RWPE2 (cell line): ENCODE measurements at places on chromosomes 12 and 14.
A peak's percentile ranks its signal among the peaks of the same experiment; 100 is the strongest.

GRCh38 chr12:84272324-84272723, 640.3 kb downstream of the SLC6A15 start:
- no peaks in the 10 kb centered on the region for H3K36me3 ChIP-seq
- no peaks in the 10 kb centered on the region for H3K27me3 ChIP-seq
- no peak overlapping the region for H3K27ac ChIP-seq
- no peaks in the 10 kb centered on the region for H3K4me1 ChIP-seq

GRCh38 chr14:54182419-54183045, 214.3 kb upstream of the CDKN3 start:
- no peak for DNase-seq
- H3K4me3 ChIP-seq, result no peak overlapping the region
- peak overlapping the region; percentile 82 for H3K27ac ChIP-seq
- no peaks in the 10 kb centered on the region for H3K36me3 ChIP-seq
- H3K27me3 ChIP-seq, result no peaks in the 10 kb centered on the region
- H3K4me1 ChIP-seq, result peaks cover 16% of the 10 kb centered on the region

GRCh38 chr14:38505973-38506249, 250.0 kb upstream of the CLEC14A start:
- H3K4me1 ChIP-seq, result no peaks in the 10 kb centered on the region
- no peak overlapping the region for H3K4me3 ChIP-seq
- H3K27me3 ChIP-seq, result no peaks in the 10 kb centered on the region
- DNase-seq, result no peak
- H3K36me3 ChIP-seq, result no peaks in the 10 kb centered on the region
- H3K27ac ChIP-seq, result no peak overlapping the region

DNA sequence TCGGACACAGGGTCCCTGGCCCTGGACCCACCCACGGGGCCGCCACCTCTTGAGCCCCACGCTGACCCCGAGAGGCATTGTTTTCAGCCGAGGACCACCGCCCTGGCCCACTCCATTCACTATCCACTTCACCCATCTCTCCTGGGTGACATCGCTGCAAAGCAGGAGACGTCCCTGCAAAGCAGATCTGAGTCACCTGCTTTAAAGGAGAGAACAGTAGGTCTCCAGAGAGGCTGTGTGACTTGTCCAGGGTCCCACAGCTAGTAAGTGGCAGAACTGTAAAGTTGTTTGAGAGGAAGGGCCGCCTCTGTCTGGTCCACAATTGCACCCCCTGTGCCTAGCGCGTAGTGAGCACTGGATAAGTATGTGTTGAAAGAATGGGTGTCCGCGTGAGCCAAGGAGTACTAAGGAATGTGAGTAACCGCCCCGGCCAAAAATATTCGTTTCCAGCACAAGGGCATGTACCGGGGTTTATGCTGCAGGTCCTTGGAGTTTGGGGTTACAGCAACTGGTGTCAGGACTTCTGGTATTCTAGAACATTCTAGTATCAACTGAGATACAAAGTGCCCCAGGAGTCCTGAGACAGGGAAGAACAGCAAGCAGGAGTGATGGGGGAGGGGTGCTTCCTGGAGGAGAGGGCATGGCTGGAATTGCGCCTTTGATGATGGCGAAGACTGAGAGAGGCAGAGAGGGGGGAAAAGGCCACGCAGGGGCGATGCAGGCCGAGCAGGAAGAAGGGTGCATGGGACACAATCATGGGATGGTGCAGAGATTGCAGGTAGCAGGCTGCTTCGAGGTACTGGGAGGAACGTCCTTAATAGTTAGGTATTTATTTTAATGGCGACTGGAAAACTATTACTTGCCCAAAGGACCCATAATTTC, 91.1 kb downstream of the SCARB1 start:
- no peak overlapping the region for H3K4me3 ChIP-seq
- H3K27ac ChIP-seq, result no peak overlapping the region
- no peak for DNase-seq
- H3K4me1 ChIP-seq, result peaks cover 6% of the 10 kb centered on the region
- H3K36me3 ChIP-seq, result no peaks in the 10 kb centered on the region
- H3K27me3 ChIP-seq, result no peaks in the 10 kb centered on the region

- no peaks in the 10 kb centered on the region for H3K27me3 ChIP-seq
- no peaks in the 10 kb centered on the region for H3K4me1 ChIP-seq
- peaks cover 10% of the 10 kb centered on the region for H3K36me3 ChIP-seq
- no peak for DNase-seq
- no peak overlapping the region for H3K27ac ChIP-seq
Measured at GRCh38 chr12:110355073-110355472, 48.4 kb downstream of the ANAPC7 start.

- no peaks in the 10 kb centered on the region for H3K36me3 ChIP-seq
- no peak overlapping the region for H3K27ac ChIP-seq
- H3K27me3 ChIP-seq, result peaks cover 38% of the 10 kb centered on the region
- H3K4me1 ChIP-seq, result no peaks in the 10 kb centered on the region
Measured at GRCh38 chr12:132343294-132344004, 14.1 kb upstream of the GALNT9 start.

DNA sequence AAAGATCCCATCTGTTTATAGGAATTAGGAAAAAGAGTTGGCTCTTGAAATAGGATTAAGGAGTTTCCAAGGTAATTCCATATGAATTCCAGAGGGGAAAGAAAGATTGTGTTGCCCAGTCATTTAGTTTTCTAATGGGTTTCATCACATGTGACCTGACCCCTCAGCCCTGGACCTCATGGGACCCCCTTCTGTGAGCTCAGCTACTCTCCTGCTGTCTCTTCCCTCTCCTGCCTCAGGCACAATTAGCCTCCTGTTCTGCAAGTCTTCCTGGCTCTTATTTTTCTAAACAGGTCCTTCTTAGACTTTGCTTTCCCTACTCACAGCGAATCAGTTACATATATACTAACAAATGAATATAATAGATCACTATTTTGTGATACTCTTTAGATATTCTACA, 237.7 kb downstream of the TRHDE start:
- no peak overlapping the region for H3K27ac ChIP-seq
- no peak for DNase-seq
- H3K4me3 ChIP-seq, result no peak overlapping the region
- H3K4me1 ChIP-seq, result no peaks in the 10 kb centered on the region
- no peaks in the 10 kb centered on the region for H3K27me3 ChIP-seq

DNA sequence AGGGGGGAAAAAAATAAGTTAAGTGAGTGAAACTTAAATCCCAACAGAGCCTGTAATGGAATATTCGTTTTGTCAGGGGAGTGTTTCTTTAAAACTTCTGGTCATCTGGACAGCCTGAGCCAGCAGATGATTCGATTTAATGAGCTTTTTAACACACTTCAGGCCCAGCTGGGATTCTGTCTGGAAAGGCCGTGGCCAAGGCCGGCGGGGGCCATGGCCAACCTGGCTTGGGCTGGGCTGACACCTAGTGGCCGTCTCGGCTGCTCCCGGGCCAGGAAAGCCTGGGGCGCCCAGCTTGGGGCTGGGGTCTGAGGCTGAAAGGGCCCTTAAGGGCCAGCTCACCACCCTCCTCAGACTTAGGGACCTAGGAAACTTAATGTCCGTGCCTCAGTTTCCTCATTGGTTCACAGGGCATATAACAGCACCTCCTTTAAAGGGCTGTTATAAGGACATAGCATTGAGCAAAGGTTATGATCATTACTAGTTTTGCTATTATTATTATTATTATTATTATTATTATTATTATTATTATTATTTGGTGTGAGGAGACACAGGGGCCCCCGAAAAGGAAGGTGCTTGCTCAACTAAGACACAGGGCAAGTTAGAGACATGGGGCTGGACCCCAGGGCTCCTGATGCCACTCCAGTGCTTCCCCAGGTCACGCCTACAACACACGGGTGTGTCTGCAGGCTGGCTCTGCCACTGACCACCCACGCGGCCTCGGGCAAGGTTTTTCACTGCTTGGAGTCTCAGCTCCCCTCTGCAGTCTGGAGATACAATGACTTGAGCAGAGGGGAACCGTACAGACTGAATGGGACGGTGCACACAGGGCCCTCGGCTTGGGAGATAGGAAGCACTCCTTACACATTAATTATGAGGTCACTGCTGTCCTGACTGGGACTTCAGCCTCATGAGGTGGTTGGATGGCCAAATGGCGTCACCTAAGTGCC, 84.0 kb downstream of the SYNE3 start:
- H3K27me3 ChIP-seq, result no peaks in the 10 kb centered on the region
- H3K4me1 ChIP-seq, result no peaks in the 10 kb centered on the region
- peaks cover 27% of the 10 kb centered on the region for H3K36me3 ChIP-seq
- H3K27ac ChIP-seq, result no peak overlapping the region

- H3K4me3 ChIP-seq, result no peak overlapping the region
- H3K27ac ChIP-seq, result no peak overlapping the region
- H3K36me3 ChIP-seq, result peaks cover 15% of the 10 kb centered on the region
- no peak for DNase-seq
- H3K27me3 ChIP-seq, result no peaks in the 10 kb centered on the region
Measured at GRCh38 chr12:57548013-57548315, 972 bp upstream of the DCTN2 start.

DNA sequence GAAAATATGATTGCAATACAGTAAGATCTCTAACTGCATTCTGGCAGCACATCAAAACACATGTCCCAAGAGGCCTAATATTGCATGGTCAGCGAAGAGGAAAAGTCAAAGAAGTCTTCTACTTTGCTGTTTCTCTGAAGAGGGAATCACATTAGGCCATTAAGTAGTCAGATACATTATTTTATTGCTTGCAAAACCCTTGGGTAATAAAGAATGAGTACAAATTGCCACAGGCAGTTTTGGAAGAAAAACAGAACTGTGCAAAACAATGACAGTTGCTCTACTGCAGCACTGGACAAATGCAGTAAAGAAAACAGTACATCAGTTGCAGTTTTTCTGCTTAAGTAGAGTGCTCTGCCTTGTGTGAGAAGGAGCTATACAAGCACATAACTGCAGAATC, 211.9 kb downstream of the MED13L start:
- H3K4me3 ChIP-seq, result no peak overlapping the region
- no peak overlapping the region for H3K27ac ChIP-seq
- no peaks in the 10 kb centered on the region for H3K36me3 ChIP-seq
- H3K27me3 ChIP-seq, result no peaks in the 10 kb centered on the region
- DNase-seq, result no peak

DNA sequence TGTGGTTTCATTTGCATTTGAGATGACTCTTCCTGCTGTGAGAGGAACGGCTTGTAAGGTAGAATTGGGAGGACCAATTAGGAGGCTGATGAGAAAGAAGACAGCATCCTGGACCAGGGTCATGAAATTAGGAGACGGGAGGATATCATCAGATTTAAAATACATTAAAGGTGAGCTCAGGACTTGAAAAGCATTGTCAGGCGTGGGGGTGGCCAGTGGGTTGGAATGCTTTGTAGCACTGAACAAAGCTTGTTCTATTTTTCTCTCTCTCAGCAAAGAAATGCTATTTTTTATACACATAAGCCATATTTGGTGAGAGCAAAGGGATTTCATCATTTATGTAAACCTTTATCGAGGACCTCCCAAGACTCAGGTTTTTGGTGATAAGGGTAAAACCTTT, 157.5 kb downstream of the TMEM132D start:
- no peaks in the 10 kb centered on the region for H3K27me3 ChIP-seq
- no peak for DNase-seq
- no peak overlapping the region for H3K27ac ChIP-seq
- no peaks in the 10 kb centered on the region for H3K36me3 ChIP-seq
- H3K4me3 ChIP-seq, result no peak overlapping the region
- no peaks in the 10 kb centered on the region for H3K4me1 ChIP-seq

- H3K27ac ChIP-seq, result no peak overlapping the region
- H3K4me1 ChIP-seq, result no peaks in the 10 kb centered on the region
- DNase-seq, result no peak
- H3K36me3 ChIP-seq, result no peaks in the 10 kb centered on the region
- H3K4me3 ChIP-seq, result no peak overlapping the region
- no peaks in the 10 kb centered on the region for H3K27me3 ChIP-seq
Measured at GRCh38 chr12:79531518-79531917, 159.2 kb downstream of the PAWR start.

DNA sequence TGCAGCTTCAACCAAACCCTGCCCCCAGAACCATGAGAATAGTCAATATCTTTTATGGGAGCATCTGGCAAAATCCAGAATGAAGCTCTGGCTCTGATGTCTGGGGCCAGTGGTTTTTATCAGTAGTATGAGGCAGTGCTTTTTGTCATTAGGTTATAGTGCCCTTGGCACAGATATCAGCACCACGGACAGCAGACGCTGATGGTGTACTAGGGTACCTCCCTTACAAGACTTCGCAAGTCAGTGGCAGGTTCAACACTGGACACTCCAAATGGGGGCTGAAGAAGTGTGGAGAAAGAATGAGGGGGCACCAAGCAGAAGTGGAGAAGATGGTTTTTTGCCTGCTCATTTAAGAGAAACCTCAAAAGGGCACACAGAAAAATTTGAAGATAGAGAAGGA, 68.2 kb upstream of the E2F7 start:
- no peaks in the 10 kb centered on the region for H3K36me3 ChIP-seq
- H3K27me3 ChIP-seq, result no peaks in the 10 kb centered on the region
- DNase-seq, result no peak
- H3K27ac ChIP-seq, result no peak overlapping the region

GRCh38 chr12:41743835-41744234, 400.8 kb downstream of the GXYLT1 start:
- DNase-seq, result no peak
- H3K4me3 ChIP-seq, result no peak overlapping the region
- peaks cover 2% of the 10 kb centered on the region for H3K4me1 ChIP-seq
- no peaks in the 10 kb centered on the region for H3K36me3 ChIP-seq
- peak overlapping the region; percentile 29 for H3K27ac ChIP-seq

DNA sequence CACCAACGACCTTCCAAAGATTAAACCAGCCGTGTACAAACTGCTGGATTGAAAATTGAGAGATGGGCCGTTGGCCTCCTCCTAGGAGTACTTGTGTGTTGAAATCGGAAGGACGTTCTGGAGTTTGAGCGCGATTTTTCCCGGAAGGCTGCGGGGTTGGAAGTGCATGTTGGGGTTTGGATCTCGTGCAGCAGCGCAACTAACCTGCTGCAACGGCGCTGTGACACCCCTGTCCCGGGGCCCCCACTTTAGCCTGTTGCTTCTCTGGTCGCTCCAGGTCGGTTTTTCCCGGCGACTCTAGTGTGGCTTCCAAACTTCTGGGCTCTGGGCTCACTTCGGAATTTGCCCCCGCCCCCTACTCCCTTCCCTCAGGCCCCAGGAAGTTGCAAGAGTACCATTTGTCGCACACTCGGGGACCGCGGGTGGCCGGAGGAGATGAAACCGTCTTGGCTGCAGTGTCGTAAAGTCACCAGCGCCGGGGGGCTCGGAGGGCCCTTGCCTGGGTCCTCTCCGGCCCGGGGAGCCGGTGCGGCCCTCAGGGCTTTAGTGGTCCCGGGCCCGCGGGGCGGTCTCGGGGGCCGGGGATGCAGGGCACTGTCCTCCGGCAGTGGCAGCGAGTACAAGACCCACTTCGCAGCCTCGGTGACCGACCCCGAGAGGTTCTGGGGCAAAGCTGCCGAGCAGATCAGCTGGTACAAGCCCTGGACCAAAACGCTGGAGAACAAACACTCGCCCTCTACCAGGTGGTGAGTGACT, at the start of gene ACSS3:
TSS of gene ACSS3 (plus strand) at position 394 of the 756 bp plus-strand sequence. CDS start at position 436, 42 bp downstream.
- H3K4me1 ChIP-seq, result no peaks in the 10 kb centered on the region
- no peaks in the 10 kb centered on the region for H3K36me3 ChIP-seq
- H3K27me3 ChIP-seq, result peaks cover 18% of the 10 kb centered on the region
- no peak within 1 kb of the TSS for H3K4me3 ChIP-seq
- DNase-seq, result no peak
